ENCODE measurements at places on chromosomes 5 and 9. TPM values are rescaled to one million over a fixed set of nuclear protein-coding genes. Genes with fewer than 3 reads are reported as not detected.

Gene LEAP2
- 2.1 TPM for total RNA-seq

Gene DDX4
- 0.27 TPM for total RNA-seq

Gene ACOT12
- not detected for total RNA-seq

Gene TAF11L3
- total RNA-seq, result not detected

Gene KLF4
- 56.6 TPM for total RNA-seq

Gene TMEM215
- total RNA-seq, result not detected

DNA sequence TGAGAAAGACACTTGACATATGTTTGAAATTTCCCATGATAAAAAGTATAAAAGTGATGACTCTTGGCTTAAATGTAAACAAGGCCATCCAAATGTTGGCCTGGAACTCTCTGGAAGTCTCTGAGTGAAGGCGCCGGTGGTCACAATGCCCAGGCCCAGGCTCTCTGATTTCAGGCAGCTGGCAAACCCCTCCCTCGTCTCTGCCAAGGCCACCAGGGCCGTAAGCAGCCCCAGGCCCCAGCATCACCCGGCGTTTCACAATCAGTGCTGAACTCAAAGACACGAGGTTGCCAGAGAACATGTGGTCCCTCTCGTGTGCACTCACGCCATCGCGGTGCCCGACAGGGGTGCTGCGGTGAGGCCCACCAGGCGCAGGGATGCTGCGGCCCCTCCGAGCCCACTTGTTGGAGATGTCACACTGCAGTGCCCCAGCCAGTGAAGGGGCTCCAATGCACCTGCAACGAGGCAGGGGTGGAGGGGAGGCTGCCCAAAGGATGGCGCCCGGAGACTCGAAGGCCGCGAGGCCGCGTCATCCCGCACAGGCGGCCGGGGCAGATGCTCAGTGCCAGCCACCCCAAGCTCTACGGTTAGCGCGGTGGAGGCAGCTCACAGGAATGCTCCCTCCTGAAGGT, 15.0 kb downstream of the LPCAT1 start:
- DNase-seq, result peak; percentile 1

DNA sequence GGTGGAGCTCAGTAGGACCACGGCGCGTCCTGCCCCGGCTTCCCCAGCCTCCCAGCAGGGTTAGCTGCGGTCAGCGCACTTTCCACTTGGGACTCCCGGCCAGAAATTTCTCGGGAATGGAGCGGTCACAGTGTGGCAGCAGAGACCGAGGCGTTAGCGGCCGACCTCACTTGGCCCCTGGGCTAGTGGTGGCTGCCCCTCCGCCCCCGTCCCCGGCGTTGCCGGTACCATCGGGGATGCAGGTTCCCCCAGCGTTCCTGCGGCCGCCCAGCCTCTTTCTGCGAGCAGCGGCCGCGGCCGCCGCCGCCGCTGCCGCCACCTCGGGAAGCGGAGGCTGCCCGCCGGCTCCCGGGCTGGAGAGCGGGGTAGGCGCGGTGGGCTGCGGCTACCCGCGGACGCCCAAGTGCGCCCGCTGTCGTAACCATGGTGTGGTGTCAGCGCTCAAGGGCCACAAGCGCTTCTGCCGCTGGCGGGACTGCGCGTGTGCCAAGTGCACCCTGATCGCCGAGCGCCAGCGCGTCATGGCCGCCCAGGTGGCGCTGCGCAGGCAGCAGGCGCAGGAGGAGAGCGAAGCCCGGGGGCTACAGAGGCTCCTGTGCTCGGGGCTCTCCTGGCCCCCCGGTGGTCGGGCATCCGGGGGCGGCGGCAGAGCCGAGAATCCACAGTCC, 460 bp downstream of the DMRTA1 start:
- DNase-seq, result peak; percentile 73

DNA sequence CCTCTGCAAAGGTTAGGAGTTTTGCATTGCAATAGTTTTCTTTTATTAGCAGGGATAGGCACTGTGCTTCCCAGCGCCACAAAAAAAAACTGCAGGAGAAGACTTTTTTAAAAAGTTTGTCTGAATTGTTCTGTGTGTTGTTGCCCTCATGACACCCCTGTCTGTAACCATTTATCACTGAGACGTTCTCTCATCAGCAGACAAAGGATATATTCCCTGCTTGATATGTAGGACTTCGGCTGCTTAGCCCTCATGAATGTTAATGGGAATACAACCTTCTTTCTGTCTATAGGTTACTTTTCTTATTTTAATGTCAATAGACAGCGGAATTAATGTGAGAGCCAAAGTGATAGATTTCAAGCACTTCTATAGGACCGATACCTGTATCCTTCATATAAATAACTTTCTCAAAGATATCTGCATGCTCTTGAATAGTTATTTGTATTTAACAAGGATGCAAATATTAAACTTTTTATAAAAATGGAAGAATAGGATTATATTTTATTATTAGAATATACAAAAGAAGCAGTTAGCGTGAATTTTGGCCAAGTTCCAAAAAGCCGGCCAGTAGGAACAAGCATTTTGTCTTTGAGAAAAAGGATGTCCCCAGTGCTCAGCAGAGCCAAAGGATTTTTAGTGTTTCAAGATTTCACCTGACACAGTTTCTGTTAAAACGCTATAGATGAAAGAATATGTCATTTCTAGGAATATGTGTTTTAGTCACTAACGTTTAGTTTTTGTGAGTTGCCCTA, 1.5 kb upstream of the LYSMD3 start:
- DNase-seq, result no peak

- DNase-seq, result no peak
These were observed 5.5 kb downstream of the DNAJB5 start for GRCh38 chr9:34994900-34995669.

All from thyroid gland (tissue), 4 donors.